HFF-Myc (cell line): ENCODE measurements at places on chromosomes 5 and 9.

DNA sequence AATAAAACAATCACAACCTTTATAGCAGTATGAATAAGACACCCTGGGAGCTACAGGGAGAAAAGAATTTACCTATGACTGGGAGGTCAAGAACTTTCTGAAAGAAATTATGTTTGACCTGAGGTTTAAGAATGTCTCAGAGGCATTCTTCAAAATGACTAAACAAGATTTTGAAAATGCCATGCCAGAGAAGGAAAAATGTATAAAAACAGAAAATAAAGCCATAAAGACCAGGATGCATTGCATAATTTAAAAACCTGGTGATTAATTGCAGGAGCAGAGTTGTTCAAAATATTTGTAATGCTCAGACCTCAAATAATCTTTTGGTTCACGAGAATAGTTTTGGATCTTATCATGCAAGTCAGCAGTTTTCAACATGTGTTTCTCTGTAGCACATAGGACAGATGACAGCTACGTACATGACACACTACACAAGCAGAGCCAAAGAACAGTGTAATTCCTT lies 954.7 kb upstream of the ARRDC3 start:
- no peak for DNase-seq

GRCh38 chr9:111661802-111662521 lies 557 bp downstream of the GNG10 start:
- no peak for DNase-seq

- no peak for DNase-seq
Observed at GRCh38 chr5:45491368-45491767, 204.8 kb downstream of the HCN1 start.

DNA sequence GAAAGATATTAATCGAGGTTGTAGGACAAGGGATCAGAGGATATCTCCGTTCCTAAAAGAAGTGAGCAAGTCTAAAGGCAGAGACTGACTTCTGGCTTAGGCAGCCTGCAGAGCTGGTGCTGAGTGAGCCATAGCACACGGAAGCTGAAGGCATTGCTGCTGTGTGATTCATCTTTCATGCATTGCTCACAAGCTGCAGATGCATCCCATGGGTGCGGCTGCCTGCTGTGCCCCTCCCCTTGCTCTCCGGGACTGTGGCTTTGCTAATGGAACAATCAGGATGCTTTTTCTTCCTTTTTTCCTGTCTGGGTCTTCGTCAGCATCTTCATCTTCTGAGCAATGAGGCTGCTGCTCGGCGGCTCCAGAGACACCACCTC lies 341.4 kb downstream of the DIRAS2 start:
- peak; percentile 80 for DNase-seq

DNA sequence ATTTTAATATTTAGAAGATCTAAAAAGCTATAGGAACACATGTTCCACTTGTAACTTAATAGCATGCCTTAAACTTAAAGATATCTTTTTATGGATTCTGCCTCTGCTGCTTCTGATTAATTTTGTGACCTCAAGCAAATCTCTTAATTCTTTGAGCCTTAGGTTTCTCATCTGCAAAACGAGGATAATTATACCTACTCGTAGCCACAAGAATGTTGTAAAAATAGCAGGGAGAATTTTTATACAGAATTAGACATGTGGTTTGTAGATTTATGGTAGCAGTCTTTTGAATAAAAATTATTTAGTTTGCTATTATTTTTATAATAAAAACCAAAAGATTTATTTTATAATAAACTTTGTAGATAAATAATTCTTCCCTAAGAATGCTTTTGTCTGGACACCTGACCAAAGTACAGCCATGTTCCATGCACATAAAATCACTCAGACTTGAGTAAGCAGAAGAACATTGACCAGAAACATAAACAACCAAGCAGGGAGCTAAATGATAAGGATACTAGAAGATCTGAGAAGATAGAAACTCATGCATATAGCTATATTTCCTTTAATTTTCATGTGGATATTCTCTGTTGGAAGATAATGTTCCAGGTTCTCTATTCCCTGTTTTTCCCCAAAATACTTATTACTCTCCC lies 18.5 kb downstream of the C9orf85 start:
- DNase-seq: no peak

GRCh38 chr9:74133921-74134320 lies 363.2 kb upstream of the RORB start:
- DNase-seq: no peak

GRCh38 chr5:6166698-6167394 lies 211.5 kb downstream of the MED10 start:
- DNase-seq: no peak
